Dermis microvascular lymphatic vessel endothelial cell (primary cell): ENCODE measurements at places on chromosomes 11 and 22. TPM values are rescaled to one million over a fixed set of nuclear protein-coding genes. Genes with fewer than 3 reads are reported as not detected.

The UPK3A gene
- total RNA-seq: not detected in 2 replicates

- DNase-seq: no peak
These were observed 30.5 kb downstream of the KCNQ1 start for GRCh38 chr11:2475136-2475918.

The HPS5 gene
- 18.0 and 19.0 TPM in 2 replicates for total RNA-seq

The APOL5 gene
- total RNA-seq: not detected in 2 replicates

DNA sequence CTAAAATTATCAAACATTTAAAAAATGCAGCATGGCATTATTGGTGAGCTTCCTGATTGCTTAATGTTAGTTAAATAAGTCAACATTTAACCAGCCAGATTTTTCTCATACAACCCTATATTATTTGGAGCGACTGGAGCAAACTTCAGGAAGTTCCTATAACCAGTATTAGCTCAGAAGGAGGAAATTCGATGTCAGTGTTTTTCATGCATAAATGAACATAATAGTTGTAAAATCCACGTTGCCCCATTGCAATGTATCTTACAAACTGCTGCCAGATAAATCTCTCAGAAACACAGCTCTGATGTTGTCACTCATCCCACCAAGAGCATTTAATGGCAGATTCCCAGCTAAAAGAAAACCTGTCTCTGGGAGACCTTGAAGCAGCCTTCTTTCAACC is 278.5 kb downstream of the CASP12 start:
- DNase-seq: peak; percentile 46

DNA sequence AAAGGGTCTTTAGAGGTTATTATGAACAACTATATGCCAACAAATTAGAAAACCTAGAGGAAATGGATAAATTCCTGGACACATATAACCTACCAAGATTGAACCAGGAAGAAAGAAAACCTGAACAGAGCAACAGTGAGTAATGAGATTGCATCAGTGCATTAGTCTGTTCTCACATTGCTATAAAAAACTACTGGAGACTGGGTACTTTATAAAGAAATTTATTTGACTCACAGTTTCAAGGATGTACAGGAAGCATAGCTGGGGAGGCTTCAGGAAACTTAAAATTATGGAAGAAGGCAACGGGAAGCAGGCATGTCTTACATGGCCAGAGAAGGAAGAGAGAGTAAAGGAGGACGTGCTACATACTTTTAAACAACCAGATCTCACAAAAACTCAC is 70.8 kb upstream of the GNAZ start:
- no peak for DNase-seq

- no peak for DNase-seq
These were observed 307.7 kb upstream of the KIRREL3 start for GRCh38 chr11:127308291-127308690.

- DNase-seq: no peak
These were observed 8.2 kb downstream of the ABCG4 start for GRCh38 chr11:119157063-119157462.

GRCh38 chr11:2796508-2797113 is 89.0 kb downstream of the CDKN1C start:
- DNase-seq: no peak

DNA sequence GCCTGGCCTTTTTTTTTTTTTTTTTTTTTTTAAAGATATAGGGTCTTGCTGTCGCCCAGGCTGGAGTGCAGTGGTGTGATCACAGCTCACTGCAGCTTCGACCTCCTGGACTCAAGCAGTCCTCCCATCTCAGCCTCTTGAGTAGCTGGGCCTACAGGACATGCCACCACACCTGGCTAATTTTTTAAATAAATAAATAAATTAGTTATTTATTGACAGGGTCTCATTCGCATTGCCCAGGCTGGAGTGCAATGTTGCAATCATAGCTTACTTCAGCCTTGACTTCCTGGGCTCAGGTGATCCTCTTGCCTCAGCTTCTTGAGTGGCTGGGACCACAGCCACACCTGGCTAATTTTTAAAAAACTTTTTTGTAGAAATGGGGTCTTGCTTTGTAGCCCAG is 10.5 kb downstream of the AP2A2 start:
- DNase-seq: no peak

The CCDC15 gene
- 2.3 and 2.6 TPM in 2 replicates for total RNA-seq

DNA sequence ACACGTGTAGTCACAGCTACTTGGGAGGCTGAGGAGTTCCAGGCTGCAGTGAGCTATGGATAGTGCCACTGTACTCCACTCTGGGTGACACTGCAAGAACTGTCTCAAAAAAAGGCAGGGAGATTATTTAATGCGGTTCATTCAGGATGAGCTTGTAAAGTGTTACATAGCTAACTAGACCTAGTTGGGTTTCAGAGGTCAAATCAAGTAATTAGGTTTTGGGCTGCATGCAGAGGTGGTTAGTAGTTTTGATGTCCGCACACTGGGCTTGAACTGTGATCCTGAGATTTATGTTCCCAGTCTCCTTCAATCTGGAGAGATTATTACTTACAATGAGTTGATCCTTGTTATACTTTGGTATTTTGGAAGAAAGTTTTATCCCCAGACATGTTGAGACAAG is 2.1 kb upstream of the RBM4 start:
- DNase-seq: no peak

The FREY1 gene
- 0.51 and 0.64 TPM in 2 replicates for total RNA-seq

GRCh38 chr11:112835591-112836255 is 125.5 kb upstream of the NCAM1 start:
- no peak for DNase-seq

The LYVE1 gene
- total RNA-seq: 62.0 and 441 TPM in 2 replicates

DNA sequence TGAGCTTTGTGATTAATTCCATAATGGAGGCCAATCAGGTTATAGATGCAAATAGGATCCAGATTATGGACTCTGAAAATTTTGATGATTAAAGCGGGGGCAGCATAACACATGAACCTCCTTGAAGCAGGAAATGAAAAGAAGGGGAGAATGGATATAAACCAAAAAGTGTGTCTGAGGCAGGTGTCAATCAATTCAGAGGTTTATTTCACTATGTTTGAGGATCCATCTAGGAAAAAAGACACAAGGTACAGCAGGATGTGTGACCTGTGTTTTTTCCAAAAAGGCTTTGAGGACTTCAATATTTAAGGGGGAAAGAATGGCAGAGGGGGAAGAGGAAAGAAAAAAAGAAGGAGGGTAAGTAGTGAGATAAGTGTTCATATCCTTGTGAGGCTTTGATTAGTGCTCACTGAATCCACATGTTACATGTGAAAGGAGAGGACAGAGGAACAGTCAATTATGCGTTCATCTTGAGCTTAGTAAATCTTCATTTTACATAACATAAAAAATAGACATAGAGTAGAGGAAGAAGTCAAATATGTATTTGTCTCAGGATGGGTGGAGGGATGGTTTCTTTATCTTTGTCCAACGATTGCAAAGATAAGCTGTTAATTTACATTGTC is 34.1 kb downstream of the MS4A2 start:
- DNase-seq: no peak

DNA sequence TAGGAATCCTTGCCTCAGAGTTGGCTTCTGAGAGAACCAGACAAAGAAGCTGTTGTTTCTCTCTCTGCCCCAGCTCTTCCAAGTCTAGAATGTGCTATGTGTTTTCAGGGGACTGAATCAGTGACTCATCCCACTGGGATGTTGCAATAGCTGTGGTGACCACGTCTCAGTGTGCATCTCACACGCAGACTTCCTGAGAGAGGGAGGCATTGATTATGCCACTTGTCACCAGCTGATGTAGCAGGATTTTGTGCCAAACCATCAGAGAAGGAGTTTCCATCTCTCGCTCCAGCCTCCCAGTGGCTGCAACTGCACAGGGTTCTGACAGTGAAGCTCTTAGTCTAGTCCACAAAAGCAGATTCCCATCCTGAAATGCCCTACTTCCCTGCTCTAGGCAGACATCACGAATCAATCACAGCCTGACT is 455.8 kb downstream of the MIAT start:
- peak; percentile 92 for DNase-seq

- DNase-seq: no peak
These were observed 3.1 kb upstream of the HBD start for GRCh38 chr11:5237420-5237819.

The OR5B21 gene
- total RNA-seq: not detected in 2 replicates

- DNase-seq: no peak
These were observed 20.9 kb downstream of the OR5J2 start for GRCh38 chr11:56197367-56197766.

- DNase-seq: no peak
These were observed 20.6 kb downstream of the POLR3H start for GRCh38 chr22:41523464-41524221.

The OR52E8 gene
- total RNA-seq: not detected in 2 replicates

The ARFGAP3 gene
- total RNA-seq: 58.4 and 58.5 TPM in 2 replicates

DNA sequence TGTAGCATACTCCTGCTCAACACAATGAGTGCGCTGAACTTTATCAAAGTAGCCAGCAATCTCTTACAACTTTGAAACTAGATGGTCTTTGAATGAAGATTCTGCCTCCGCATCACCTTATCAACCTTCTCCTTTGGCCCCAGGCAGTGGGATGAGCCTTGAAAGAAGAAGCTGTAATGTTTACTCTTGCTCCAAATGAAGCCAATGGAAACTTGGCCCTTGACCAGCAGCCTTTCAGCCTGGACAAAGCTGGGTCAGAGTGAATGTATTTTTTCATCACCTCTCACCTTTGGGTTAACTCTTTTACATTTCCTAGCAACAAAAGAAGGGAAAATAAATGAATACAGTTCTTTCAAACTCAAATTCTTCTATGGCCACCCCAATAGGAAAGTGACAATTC is 359.1 kb downstream of the KCNA4 start:
- no peak for DNase-seq

- peak; percentile 27 for DNase-seq
These were observed 59.6 kb upstream of the PAX6 start for GRCh38 chr11:31870609-31871309.

GRCh38 chr11:79708319-79708932 is 267.6 kb upstream of the TENM4 start:
- DNase-seq: no peak

The OR51B2 gene
- total RNA-seq: not detected in 2 replicates

The MAP6 gene
- total RNA-seq: 0.26 and 0.51 TPM in 2 replicates

- no peak for DNase-seq
These were observed 5.1 kb downstream of the MB start for GRCh38 chr22:35611891-35612576.
